ENCODE measurements at places on chromosomes 16 and 17. TPM values are rescaled to one million over a fixed set of nuclear protein-coding genes. Genes with fewer than 3 reads are reported as not detected.

The RNU2-1 gene
- 2,656 TPM for total RNA-seq

DNA sequence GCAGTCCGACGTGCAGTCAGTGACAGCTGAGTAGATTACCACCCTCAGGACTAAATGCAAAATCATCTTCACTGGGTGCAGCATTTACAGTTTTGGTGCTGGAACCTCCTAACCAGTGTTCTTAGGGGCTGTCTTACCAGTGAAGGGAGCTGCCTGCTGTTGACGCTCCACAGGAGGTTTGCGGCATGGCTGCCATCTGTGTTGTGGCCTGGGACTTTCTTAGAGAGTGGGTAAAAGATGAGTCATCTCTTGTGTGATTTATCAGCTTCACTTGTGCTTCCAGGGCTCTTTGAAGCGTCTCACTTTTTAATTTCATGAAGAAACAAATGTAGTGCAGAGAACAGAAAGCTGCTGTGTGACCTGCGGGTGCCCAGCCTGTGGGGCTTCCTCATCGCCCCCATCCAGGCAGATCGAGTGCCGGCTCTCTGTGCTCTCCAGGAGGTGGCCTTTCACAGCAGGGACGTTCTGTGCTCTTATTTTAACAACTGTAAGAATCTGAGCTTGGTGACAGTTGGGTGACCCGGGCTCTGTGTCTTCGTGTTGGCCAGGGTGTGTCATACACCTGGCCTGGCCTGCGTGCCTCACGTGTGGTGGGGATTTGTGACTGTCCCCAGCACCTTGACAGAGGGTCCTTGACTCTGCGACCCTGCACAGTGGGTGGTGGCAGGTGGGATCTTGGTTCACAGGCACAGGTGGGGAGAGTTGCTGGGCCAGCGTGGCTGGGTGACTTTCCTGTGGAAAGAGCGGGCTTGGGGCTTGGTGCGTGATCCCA, 24.3 kb upstream of the ZNF750 start:
- DNase-seq: no peak

- DNase-seq: no peak
Observed at GRCh38 chr16:85947230-85948137, 48.5 kb downstream of the IRF8 start.

DNA sequence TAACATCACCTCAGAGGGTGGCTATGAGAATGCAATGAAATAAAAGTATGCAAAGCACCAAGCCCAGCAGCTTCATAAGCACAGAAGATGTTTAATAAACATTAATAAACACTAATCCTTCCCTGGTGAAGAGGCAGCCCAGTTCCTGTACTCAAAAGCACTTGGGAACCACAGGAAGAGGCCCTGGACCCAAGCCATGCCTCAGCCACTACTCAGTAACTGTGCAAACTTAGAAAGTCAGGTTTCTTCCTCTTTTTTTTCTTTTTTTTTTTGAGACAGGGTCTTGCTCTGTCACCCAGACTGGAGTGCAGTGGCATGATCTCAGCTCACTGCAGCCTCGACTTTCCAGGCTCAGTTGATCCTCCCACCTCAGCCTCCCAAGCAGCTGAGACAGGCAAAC, 5.3 kb downstream of the ARHGAP17 start:
- DNase-seq: no peak

The SMIM5 gene
- not detected for total RNA-seq

The NEUROD2 gene
- total RNA-seq: not detected

DNA sequence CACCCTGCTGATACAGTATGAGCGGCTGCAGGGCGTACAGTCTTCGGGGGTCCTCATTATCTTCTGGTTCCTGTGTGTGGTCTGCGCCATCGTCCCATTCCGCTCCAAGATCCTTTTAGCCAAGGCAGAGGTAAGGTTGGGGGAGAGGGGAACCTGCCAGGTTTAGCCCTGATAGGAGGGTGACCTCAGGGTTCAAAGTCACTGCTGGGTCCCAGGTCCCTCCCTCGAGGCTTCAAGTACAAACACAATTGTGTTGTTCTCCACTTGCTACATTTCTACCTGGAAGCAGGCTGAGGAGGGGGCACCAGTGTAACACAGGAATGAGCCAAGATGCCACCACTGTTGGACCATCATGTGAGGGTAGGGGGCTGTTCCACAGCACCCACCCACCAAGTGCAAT, 22.4 kb downstream of the ABCC3 start:
- DNase-seq: no peak

DNA sequence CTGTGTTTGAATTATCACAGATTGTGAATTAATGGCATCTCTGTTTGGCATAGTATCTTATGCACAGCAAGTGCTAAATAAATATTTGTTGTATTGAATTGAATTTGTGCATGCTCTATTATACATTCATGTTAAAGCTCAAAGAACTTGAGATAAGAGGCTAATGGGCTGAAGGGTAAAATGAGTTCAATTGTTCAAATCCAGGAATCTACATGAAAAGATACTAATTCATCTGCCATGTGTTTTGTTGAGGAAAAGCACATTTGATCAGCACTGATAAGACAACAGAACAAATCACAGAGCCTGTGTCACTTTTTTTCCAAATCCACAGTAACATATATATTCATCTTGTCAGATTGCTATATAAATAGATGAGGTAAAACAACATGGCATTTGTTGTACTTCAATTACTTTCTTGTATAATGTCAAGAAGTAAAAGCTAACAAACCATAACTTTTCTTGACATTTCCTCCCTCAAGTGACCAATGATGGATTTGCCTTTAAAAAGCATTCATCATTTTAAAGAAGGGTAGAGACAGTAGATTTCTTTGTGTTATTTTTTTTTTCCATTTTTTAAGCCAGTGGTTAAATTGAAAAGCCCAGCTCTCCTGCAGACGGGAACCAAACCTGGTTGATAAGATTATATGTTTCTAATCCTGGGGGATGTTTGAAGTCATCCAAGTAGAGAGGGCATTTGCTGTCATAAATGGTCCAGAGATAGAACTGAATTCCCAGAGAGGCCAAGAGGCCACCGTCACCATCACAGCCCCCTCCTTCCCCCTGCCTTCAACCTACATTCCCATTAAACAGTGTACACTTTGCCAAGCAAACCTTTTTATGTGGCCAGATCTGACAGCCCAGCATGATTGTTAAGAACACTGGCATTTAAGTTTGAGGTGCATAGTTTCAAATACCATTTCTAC, 123.0 kb downstream of the CHD9NB start:
- DNase-seq: no peak

The TPSG1 gene
- total RNA-seq: not detected

DNA sequence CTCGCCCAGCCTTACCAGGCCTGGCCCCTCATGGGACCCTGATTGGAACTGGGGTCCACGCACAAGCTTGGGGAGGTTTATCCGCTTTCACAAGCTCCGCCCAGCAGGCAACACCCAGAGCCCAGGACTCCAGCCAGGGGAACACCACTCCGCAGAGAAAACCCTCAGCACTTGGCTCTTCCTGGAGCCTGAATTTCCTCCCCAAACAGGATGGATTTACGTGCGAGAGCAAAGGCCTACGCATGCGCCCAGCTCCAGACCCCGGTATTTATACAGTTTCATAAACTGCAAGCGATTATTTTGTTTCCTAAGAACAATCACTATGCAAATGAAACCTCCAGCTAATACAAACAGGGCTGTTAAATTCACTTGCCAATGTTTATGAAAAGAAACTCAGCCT, 22.8 kb downstream of the ZNF423 start:
- DNase-seq: no peak

- no peak for DNase-seq
Observed at GRCh38 chr17:39009581-39010001, 42.4 kb upstream of the FBXO47 start.

GRCh38 chr17:55343900-55344513, 77.6 kb downstream of the MMD start:
- no peak for DNase-seq

DNA sequence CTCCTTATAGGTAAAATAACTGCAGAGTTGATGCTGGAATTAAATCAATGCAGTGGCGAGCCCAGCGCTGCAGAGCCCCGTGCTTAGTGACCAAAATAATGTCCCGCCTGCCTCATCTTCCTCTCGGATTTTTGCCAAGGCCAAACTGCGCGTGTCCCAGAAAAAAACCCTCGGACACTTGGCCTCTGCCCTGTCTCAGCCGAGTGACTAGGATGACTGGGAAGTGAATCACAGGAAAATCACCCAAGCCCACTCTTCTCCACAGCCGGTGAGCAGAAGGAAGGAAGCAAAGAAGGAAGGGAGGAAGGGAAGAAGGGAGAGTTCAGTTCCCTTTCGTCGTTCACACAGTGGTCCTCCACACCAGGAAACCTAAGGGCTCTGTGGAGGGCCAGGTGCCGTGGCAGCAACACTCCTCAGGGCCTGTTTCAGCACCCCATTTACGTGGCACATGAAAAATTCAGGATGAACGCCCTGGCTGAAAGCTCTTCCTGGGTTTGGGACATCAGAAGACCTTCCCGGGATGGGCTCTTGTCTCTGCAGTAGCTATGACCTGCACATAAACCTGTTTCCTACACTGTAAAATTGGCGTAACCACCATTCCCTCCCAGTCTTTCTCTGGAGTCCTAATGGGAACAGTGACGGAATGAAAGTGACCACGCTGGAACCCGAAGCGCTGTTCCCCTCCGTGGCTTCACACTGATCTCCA, 25.4 kb upstream of the HOXB13 start:
- no peak for DNase-seq

The SPATA32 gene
- not detected for total RNA-seq

GRCh38 chr17:39264119-39264518, 38.4 kb upstream of the STAC2 start:
- DNase-seq: no peak

GRCh38 chr17:17190188-17190587, 15.9 kb downstream of the PLD6 start:
- DNase-seq: no peak

The NACA2 gene
- total RNA-seq: not detected

GRCh38 chr16:19610200-19610599, 54.7 kb downstream of the VPS35L start:
- no peak for DNase-seq

DNA sequence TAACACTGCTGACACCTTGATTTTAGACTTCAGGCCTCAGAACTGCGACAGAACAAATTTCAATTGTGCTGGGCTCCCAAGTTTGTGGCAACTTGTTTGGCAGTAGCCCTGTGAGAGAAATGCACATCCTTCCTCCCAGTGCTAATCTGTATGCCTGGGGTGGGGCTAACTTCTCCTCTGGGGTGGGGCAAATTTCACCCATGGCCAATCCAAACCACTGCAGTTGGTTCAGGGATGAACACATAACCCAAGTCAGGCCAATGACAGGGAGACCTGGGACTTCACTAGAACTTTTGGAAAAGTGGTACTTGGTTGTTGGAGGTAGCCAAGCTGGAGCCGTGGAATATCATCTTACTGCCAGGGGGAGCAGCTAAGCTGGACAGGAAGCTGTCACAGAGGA, 56.3 kb downstream of the ABCC6 start:
- DNase-seq: no peak

The SLC6A2 gene
- total RNA-seq: not detected

The KRT26 gene
- total RNA-seq: not detected

GRCh38 chr17:60095381-60095780, 16.7 kb upstream of the HEATR6 start:
- no peak for DNase-seq

DNA sequence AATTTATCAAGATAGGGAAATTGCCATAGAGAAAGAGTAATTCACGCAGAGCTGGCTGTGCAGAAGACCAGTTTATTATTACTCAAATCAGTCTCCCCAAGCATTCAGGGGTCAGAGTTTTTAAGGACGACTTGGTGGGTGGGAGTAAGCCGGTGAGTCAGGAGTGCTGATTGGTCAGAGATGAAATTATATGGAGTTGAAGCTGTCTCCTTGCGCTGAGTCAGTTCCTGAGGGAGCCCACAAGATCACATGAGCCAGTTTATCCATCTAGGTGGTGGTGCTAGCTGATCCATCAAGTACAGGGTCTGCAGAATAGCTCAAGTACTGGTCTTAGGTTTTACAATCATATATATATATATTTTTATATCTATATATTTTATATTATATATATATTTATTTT, 6.0 kb upstream of the AQP8 start:
- no peak for DNase-seq

DNA sequence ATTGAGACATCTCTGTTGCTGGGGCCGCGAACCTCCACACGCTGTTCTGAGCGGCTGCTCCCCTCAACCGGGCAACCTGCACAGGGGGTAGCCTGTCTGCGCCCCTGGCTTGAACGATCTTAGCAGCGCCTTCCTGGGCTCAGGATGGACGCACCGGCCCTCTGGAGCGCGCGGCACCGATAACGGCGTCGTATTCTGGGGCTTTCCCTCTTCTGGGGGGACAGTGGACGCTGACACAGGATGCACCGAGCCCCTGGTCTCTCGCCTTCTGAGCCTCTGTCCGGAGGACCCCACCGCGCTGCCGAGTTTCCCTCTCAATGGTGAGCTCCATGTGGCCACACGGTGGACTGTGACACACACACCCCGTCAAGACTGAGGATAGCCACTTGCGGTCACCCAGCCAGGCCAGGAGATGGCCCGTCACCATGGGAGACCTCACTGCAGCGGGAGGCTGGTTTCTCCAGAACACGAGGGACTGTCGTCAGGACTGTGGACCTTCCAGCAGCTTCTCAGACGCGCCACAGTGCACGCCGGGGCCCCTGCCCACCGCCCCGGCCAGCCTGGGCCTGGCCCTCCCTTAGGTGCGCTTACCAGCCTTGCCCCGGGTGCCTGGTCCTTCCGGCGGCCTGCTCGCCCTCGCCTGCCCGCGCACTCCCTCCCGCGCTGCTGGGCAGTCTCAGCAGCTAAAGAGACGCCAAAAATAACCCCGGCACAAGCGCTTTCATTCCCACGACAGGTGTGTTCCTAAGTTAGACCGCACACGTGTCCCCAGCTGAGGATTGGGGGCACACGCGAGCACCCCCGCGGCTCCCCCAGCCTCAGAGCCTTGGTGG, 30.0 kb upstream of the PABPN1L start:
- DNase-seq: no peak

DNA sequence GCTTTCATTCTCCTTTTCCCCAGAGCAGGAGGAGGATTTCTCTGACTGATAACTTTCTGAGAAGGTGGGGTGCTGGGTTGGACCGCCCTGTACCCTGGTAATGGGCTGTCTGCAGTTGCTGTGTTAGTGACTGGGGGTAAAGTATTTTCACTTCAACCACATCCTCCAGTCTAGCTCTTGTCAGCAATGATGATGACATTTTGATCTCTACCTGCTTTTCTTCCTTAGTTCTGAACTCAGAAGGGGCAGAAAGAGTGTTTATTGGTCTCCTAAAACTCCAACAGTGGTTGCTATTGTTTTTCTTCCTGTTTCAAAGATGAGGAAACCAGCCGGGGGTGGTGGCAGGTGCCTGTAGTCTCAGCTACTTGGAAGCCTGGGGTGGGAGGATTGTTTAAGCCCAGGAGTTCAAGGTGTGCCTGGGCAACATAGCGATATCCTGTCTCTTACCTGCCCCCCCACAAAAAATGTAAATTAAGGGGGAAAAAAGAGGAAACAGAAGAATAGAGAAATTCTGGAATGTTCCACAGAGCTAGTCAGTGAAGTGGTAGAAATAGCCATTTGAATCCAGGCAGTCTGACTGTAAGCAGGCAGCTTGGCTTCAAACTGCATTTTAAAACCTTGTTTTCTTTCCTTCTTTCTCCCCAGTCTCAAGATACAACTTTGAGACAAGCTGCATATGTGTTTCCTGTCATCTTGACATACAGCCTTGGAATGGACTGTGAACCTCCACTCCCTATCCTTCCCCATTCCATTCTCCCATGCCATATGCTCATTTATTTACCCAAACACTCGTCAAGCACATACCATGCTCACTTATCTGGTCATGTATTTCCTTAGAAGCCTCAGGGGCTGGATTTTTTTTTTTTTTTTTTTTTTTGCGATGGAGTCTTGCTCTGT, 3.3 kb upstream of the N4BP1 start:
- DNase-seq: no peak
